Esophagus muscularis mucosa (tissue), 4 donors: ENCODE measurements at places on chromosomes 7 and 10. TPM values are rescaled to one million over a fixed set of nuclear protein-coding genes. Genes with fewer than 3 reads are reported as not detected.

SEMA4G gene
- 2.5 TPM for total RNA-seq

TMEM213 gene
- not detected for total RNA-seq

SLC26A5 gene
- not detected for total RNA-seq

UCMA gene
- not detected for total RNA-seq

PRSS1 gene
- total RNA-seq: not detected

PTN gene
- 9.2 TPM for total RNA-seq

MNX1 gene
- total RNA-seq: not detected

STAG3 gene
- 0.50 TPM for total RNA-seq

FXYD4 gene
- not detected for total RNA-seq

PIK3CG gene
- 1.8 TPM for total RNA-seq

DENND2A gene
- 67.3 TPM for total RNA-seq

LDB1 gene
- 71.0 TPM for total RNA-seq

PNLIPRP1 gene
- total RNA-seq: not detected
